ENCODE measurements at places on chromosomes 1 and 21. TPM values are rescaled to one million over a fixed set of nuclear protein-coding genes. Genes with fewer than 3 reads are reported as not detected.

DNA sequence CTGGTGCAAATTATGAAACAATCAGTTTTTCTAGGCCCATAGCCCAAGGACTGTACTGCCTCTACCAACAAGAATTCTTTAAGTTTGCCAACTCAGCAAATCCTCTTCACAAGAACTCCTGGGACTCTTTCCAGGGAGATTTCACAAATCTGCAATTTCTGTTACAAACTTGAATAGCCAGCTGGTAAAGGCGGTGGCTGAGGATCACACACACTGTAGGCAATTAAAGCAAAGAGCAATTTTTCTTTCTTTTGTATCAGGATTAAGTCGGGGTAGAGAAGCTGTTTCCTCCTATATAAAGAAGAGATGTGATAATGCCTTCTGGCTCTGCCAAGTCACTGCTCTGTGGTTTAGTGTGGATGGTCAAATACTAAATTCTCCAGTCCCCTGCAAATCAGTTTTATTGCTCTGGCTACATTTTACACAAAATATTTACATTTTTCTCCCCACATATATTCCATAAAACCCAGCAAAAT, 1.7 kb downstream of the ALDH9A1 start:
- DNase-seq, result peak; percentile 87

DNA sequence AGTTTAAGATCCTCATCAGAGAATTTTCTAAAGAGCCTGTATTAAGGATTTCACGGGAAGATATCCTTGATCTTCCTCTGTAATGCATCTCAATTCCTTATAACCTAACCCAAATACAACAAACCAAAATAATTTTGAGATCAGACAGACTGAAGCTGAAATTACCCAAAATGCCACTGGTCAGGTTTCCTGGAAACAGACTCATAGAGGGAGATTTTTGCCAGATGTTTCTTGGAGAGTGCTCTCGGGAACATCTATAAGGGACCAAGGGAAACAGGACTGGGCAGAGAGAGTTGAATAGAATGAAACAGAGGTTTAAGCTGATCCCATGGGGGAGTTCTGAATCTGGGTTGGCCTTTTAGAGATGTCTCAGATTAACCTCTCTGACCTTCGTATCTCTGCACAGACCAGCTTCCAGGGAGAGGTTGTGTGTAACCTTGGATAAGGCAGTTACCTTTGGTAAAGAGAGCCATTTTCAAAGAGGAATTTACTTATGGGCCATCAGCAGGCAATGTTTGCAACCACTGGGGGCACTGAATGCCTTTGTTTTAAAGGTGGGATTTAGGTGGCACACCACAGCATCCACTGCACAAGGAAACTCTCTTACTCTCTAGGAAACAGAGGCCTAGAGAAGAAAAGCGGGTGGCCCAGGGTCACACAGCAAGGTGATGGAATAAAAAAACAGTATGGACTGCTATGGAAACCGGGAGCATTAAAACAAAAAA, 130.8 kb upstream of the SGIP1 start:
- DNase-seq, result no peak

CLDN17 gene
- total RNA-seq, result not detected

COL16A1 gene
- total RNA-seq, result 158 TPM

GRCh38 chr21:27649323-27649722, 682.4 kb upstream of the ADAMTS5 start:
- DNase-seq, result peak; percentile 77

DNA sequence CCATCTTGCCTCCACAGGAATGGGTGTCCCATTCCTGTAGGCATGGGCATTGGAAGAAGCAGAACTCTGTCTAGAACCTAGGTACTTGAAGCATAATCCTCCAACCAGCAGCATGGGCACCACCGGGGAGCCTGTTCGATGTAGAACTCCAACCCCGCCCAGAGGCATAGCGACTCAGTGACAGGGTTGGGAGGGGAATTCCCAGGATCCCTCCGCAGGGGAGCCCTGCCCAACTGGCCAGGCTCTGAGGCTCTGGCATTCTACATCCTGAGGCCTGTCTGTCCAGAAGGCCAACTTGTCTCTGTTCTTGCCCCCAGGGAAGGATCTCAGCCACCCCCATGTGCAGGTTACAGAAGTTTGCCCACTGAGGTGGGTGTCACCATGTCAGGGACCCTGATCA, 38.2 kb downstream of the CACNA1S start:
- peak; percentile 35 for DNase-seq

DNA sequence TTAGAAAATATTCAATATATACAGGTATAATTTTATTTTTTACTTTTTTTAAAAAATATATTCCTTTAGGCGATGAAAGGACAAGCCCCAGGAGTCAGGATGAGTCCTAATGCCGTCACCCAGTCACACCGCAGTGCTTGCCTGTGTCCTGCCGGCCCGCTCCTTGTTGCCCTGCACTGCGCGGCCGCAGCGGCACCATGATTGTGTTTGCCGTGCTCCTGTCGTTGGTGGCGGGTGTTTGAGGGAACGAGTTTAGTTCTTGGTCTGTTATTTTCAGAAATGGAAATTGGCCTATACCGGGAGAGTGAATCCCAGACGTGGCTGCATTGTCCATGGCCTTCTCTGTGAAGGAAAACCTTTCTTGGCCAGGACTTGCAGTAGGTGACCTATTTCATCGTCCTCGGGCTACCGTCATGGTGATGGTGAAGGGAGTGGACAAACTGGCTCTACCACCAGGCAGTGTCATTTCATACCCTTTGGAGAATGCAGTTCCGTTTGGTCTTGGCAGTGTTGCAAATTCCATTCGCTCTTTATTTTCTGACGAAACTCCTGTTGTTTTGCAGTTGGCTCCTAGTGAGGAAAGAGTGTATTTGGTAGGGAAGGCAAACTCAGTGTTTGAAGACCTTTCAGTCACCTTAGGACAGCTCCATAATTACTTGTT, 45.9 kb upstream of the CRB1 start:
- DNase-seq, result no peak

AMPD1 gene
- not detected for total RNA-seq

LINGO4 gene
- not detected for total RNA-seq

GRCh38 chr1:32972814-32973428, 8.3 kb upstream of the RNF19B start:
- DNase-seq, result peak; percentile 94

DNA sequence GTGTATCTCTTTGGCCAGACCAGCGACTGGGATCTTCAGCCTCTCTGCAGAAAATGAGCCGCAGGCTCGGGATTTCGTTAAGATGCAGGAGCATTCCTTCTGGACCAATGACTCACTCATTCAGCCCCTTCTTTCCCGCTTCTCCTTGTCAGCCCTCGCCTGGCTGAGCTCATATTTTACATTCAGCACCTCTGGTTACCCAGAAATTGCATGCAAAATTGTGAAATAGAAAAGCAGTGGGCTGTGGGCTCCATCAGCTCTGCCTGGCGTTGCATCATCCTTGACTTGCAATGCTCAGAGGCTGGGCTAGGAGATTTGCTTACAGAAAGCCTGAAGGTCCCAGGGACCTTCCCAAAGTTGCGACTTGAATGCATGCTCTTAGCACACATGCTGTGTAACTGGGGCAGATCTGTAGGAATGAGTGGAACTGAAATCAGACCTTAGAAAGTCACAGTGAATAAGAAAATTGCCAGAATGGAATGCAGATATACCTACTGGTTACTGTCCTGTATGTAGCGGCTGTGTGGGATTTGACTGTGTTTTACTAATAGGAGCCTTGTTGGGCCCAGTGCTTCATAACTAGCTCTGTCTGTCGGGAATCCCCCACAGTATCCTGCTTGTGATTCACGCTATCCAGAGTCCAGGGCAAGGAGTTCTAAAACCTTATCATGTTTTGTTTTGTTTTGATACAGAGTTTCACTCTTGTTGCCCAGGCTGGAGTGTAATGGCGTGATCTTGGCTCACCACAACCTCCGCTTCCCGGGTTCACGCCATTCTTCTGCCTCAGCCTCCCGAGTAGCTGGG, 444.8 kb downstream of the KIF26B start:
- DNase-seq, result peak; percentile 91
